ENCODE measurements at places on chromosomes 11 and 22. TPM values are rescaled to one million over a fixed set of nuclear protein-coding genes. Genes with fewer than 3 reads are reported as not detected.

DNA sequence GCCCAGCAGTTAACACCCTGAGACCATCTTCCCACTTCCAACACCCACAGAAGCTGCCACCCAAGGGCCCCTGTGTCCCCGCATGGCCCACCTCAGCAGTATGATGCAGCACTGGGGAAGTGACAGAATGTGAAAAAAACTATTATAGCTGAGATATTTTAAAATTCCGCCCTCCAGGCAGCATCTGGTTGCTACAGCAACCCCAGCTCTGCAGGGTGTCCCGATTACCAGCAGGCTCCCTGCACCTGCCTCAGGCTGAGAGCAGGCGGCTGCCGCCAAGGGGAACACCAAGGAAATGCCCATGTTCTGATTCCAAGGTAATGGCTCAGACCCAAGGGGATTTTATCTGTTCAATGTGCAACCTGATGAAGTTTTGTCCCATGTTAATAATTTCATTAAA lies 10.5 kb upstream of the TMEM121B start:
- DNase-seq = no peak

The C11orf16 gene
- total RNA-seq = not detected

GRCh38 chr11:128981254-128981653 lies 38.6 kb upstream of the TP53AIP1 start:
- no peak for DNase-seq

DNA sequence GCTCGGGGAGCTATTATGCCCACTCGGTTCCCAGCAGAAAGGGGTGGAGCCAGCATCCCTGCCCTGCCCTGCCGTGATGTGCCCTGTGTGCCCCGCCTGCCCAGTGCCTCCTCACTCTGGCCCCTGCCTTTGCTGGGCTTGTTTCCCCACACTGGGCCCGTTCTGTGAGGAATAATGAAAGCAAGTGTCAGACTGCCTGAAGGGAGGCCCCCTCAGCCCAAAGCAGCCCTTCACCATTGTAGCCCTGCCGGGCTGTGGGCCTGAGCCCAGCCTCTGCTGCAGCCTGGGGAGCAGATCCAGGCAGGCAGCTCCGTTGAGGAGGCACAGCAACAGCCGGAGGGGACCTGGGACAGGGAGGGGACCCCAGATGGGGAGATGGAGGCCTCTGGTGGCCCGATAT lies 20.2 kb upstream of the NEFH start:
- DNase-seq = no peak

- no peak for DNase-seq
Measured at GRCh38 chr11:112968941-112969713, 7.9 kb downstream of the NCAM1 start.

DNA sequence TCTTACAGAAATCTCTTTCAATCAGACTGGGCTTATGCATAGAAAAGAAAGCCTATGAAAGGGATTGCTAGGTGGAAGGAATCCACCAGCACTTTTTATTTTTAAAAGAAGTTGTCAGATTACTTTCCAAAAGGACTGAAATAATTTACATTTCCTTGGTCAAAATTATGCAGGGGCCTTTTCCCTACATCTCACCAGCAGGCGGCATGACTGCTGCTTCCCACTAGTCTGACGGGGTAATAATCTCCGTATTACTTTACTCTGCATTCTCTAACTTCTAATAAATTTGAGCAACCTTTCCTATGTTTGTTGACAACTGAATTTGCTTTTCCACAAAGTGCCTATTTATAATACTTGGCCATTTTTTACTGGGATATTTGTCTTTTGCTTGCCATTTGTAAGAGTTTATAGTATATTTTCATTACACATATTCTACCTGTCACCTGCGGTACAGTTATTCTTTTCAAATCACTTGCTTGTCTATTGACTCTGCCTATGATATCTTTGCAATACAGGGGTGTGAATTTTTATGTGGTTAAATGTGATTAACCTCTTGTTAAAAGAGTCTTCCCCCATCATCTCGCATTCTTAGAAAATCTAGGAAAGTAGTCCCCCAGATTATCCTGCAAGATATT lies 51.9 kb upstream of the USP47 start:
- DNase-seq = no peak

The SIPA1 gene
- 12.1 TPM for total RNA-seq

DNA sequence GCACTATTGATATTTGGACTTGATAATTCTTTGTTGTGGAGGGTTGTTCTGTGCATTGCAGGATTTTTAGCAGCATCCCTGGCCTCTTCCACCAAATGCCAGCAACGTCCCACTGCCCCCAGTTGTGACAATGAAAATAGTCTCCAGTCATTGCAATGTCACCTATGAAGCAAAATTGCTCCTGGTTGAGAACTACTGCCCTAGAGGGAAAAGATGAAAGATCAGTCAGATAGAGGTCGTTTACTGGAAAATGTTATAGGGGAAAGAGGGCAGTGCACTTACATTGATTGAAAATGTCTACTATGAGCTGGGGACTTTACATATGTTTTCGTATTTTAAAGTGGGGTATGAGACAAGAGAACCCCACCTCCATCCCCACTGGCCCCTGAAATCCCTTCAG lies 77.1 kb upstream of the FAM181B start:
- no peak for DNase-seq

The MMP26 gene
- not detected for total RNA-seq

Data from skin of body (tissue), 3 donors.